ENCODE measurements at places on chromosomes 6 and 20.

- no peak for DNase-seq
Measured at GRCh38 chr6:155143029-155143577, 120.7 kb upstream of the CLDN20 start.

- peak; percentile 11 for DNase-seq
Measured at GRCh38 chr6:36650848-36651478, 27.6 kb upstream of the CDKN1A start.

DNA sequence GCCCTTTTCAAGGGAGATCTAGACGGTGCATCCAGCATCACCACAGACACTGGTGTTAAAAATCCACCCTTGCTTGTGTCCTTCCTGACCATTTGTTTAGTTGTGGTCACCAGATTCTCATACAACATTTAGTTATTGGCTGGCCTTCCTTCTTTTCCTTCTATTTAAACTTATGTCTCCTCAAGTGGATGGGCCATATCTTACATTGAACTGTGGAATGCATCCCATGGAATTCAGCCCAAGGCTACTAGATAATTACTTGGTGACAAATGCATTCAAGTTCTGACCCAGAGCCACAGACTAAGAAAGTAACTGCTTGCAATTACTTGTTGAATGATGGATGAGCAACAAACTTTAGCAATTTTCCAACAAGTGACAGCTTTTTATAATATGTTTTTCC is 198.9 kb upstream of the SSTR4 start:
- DNase-seq, result no peak

DNA sequence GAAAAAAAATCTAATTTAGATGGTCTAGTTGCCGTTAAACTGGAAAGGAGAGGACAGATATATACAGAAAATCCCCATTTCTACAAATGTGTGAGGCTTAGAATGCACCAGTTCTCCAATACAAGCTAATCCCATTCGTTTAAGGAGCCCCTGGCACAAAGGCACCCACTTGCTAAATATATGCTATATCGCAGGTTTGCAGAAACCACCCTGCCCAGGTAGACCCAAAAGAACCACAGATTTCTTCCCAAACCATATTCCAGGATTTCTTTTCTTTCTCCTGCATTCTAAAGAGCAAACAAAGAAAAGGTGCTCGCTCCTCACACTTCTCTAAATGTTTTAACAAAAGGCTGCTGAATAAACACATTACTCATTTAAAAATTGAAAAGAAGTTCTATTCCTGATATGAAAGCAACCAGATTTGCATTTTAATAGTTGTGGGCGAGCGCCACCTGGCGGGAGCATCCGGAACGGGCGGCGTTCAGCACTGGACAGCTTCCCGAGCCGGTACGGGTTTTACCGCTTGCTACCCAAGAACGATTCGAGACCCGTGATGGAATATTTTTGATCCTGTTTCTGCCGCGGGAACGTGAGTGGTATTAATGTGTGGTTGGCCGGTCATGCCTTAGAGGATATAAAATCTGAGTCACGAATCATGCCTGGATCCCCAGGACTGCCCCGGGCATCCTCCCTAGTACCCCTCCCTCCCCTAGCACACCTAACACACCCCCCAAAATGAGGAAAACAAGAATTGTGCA is 2.1 kb downstream of the PTPRT start:
- peak; percentile 37 for DNase-seq

GRCh38 chr20:52494244-52494643 is 302.7 kb upstream of the ZFP64 start:
- DNase-seq, result no peak

- no peak for DNase-seq
Measured at GRCh38 chr6:79600812-79601609, 30.1 kb upstream of the SH3BGRL2 start.

DNA sequence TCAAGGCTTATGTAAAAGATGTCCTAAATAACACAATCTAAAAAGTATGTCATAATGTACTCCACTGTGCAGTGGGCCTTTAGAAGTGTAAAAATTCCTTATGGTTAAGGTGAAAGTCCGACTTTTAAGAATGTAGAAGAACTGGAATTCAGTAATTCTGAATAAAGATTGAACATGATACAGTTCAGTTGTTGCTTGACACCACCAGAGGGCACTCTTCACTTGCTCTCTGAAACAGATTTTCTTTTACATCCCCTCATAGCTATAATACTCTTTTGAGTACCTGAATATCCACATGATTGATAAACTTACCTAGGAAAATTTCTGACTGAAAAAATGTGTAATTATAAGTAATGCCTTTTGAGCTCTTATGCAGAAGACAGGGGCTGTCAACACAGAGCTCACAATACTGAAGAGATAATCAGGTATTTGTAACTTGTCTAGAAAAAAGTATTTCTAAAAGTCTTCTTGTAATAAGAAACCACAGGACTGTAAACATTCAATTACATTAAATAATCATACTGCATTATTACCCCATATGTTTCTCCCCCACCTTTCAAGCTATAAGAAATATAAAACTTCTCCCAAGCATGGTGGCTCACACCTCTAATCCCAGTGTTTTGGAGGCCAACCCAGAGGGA is 92.1 kb downstream of the POPDC3 start:
- peak; percentile 45 for DNase-seq
